ENCODE measurements at places on chromosomes 1 and 21. TPM values are rescaled to one million over a fixed set of nuclear protein-coding genes. Genes with fewer than 3 reads are reported as not detected.

- peak; percentile 58 for DNase-seq
Measured at GRCh38 chr1:107965110-107965991, at the start of gene VAV3. TSS of gene VAV3 (minus strand) at chr1:107965180. CDS start at chr1:107964869, 311 bp downstream.

DNA sequence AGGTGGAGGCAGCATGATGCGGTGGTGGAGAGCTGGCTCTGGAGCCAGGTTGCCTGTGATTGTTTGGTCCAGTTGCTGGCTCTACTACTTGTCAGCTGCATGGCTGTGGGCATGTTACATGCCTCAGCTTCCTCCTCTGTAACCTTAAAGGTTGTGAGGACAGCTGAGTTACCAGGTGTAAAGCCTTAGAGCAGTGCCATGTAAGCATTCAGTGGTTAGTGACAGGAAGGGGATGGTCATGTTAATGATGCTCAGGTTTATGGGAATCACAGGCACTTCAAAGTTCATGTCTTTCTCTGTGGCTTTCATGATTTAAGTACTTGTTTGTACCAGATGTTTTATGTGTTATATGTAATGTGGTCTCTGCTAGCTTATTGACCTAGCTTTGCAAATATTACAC lies 32.6 kb downstream of the PTGFRN start:
- no peak for DNase-seq

GRCh38 chr1:213457733-213458132 lies 406.7 kb downstream of the RPS6KC1 start:
- no peak for DNase-seq

DNA sequence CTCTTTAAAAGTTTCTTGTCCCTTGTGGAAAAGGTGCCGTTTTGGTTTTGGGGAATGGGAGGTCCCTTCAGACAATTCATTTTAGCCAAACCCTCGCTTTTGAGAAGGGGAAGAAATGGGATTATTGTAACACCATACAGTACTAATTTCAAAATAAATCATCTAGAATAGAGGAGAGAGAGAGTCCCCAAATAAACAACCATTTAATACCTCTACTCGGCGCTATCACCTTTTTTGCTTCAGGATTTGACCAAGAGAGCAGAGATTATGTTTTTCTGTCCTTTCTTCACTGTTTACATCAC lies 770 bp upstream of the RC3H1 start:
- DNase-seq, result no peak

DNA sequence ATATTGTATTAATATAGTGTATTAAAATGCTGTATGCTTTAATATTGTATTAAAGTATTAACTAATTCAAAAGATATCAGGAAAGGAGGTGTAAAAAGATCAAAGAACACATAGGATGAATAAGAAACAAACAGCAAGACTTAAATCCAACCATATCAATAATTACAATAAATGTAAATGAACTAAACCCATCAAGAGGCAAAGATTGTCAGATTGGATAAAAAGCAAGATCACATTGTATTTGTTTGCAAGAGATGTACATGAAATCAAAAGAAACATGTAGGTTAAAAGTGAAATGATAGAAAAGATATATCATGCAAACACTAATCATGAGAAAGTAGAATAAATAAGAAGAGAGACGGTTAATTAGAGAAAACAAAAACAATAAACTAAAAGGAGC lies 34.1 kb upstream of the RAB3GAP2 start:
- no peak for DNase-seq

DNA sequence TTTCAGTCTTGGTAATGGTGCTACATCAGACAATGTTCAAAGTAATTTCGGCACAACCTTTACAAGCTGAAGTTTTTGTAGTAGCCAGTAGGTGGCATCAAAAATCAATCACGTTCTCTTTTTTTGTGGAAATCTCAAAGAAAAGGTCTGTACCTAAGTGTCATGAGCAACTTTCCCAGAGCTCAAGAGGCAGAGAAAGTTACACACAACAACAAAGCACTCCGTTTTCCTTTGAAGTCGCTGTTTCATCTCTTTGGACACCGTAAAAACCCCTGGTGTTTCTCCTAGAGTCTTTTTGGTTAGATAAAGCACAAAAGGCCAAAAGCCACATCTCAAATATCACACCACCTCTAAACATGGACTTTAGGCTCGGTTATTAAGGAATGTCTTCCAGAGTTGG lies 131.6 kb downstream of the LHX8 start:
- DNase-seq, result no peak

- no peak for DNase-seq
Measured at GRCh38 chr1:64112281-64112680, 91.1 kb upstream of the UBE2U start.

- DNase-seq, result no peak
Measured at GRCh38 chr21:35617491-35617890, 442.8 kb downstream of the SETD4 start.

- DNase-seq, result no peak
Measured at GRCh38 chr1:11187494-11187893, 1.7 kb upstream of the ANGPTL7 start.

GRCh38 chr21:38349111-38349746 lies 92.4 kb downstream of the KCNJ15 start:
- no peak for DNase-seq

DNA sequence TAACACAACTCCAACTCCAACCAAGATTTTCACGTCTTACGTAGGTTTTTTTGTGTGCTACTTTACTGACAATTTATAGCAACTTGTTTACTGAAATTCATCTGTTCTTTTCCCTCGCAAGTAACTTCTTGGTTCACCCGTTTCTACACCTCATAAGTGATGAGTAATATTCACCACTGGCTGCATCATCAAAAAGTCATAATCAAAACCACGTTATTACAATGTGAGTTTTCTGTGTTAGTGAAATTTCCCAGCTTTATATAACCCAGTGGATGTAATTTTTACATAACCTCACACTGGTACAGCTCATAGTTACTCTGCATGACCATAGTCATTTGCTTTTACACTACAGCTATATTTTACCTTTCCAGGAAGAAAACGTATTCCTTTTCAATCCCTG lies 401.1 kb upstream of the LYPLAL1 start:
- DNase-seq, result no peak

GRCh38 chr1:219966071-219966349 lies 37.7 kb upstream of the SLC30A10 start:
- no peak for DNase-seq

GRCh38 chr1:110241516-110241915 lies 31.4 kb downstream of the KCNC4 start:
- no peak for DNase-seq

HHIPL2 gene
- total RNA-seq, result 3.1 TPM

CLEC20A gene
- total RNA-seq, result not detected

CHI3L2 gene
- total RNA-seq, result not detected

APCS gene
- total RNA-seq, result not detected

CAPN9 gene
- total RNA-seq, result not detected

RPE65 gene
- not detected for total RNA-seq

ZBTB18 gene
- total RNA-seq, result 38.0 TPM

All from SJSA1 (cell line).